Endothelial cell (in vitro differentiated cells): ENCODE measurements at places on chromosomes 12 and 14. TPM values are rescaled to one million over a fixed set of nuclear protein-coding genes. Genes with fewer than 3 reads are reported as not detected.

Gene GUCY2C
- 0.36 TPM for total RNA-seq

GRCh38 chr12:39626033-39626814, 6.6 kb upstream of the ABCD2 start:
- H3K36me3 ChIP-seq: no peaks in the 10 kb centered on the region
- DNase-seq: no peak
- no peak overlapping the region for H3K27ac ChIP-seq
- peaks cover 1% of the 10 kb centered on the region for H3K27me3 ChIP-seq
- H3K4me1 ChIP-seq: peaks cover 2% of the 10 kb centered on the region

- no peak for DNase-seq
- H3K27ac ChIP-seq: no peak overlapping the region
- no peak overlapping the region for H3K4me3 ChIP-seq
- peaks cover 11% of the 10 kb centered on the region for H3K36me3 ChIP-seq
Observed at GRCh38 chr12:57139796-57140649, 7.4 kb downstream of the LRP1-AS start.

Gene LRP1-AS
- total RNA-seq: 0.46 TPM

- H3K36me3 ChIP-seq: peaks cover 37% of the 10 kb centered on the region
- peak overlapping the region; percentile 96 for H3K27ac ChIP-seq
- DNase-seq: no peak
- peaks cover 4% of the 10 kb centered on the region for H3K27me3 ChIP-seq
Observed at GRCh38 chr12:57488402-57489156, 711 bp downstream of the MARS1 start.
